ENCODE measurements at places on chromosomes 3 and 15.
A peak's percentile ranks its signal among the peaks of the same experiment; 100 is the strongest.

DNA sequence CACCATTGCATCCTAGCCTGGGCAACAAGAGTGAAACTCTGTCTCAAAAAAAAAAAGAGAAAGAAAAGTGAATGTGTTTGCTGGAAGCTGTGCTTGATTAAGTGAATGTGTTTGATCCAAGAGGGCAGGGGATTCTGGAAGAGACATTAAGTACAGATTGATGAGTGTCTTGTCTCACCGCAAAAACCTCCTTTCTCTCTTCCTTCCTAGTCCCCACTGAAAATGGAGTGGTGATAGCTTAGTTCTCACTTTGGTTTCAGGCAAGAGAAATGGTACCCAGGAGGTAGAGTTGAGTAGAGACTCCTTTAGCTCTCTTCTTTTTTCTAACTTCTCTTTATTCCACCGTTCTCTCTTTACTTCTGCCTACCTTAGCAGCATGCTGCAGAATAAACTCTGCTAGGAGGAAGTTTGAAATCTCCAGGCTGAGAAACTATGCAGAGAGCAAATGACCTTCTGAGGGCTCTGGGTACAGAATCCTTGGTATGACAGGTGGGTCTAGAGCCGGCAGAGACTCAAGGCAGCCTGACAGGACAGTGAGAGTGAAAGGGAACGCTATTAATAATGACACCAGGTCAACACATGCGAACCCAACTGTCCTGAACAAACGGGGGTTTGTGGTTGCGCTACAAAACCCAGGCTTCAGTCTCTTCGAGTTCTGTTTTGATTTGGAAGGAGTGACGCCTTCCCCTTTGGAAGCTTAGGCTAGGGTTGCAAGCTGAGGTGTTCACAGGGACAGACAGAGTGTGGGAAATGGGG lies 74.9 kb downstream of the SMAD3 start:
- no peak for DNase-seq

GRCh38 chr3:100044369-100044768 lies 69.9 kb downstream of the FILIP1L start:
- no peak for DNase-seq

GRCh38 chr3:72887705-72888545 lies at the start of gene GXYLT2:
TSS of gene GXYLT2 (plus strand) at chr3:72888046. CDS start at chr3:72888234, 188 bp downstream.
- no peak for DNase-seq

DNA sequence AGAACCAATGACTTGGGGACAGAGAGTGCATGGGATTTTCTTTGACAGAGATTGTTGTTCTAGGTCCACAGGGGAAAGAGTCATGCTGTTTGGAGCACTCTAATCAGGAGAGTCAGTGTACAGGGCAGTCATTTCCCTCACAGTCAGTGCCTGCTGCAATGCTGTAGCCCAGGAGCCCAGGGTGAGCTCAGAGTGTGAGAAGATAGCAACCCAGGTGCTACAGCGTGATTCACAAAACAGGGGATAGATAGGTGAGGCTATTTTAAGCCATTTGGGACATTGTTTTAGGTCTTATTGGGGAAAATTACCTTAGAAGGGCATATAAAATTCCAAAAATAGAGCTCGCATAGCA lies 37.3 kb downstream of the LNP1 start:
- no peak for DNase-seq

- no peak for DNase-seq
Measured at GRCh38 chr3:1726741-1727140, 371.9 kb upstream of the CNTN4 start.

DNA sequence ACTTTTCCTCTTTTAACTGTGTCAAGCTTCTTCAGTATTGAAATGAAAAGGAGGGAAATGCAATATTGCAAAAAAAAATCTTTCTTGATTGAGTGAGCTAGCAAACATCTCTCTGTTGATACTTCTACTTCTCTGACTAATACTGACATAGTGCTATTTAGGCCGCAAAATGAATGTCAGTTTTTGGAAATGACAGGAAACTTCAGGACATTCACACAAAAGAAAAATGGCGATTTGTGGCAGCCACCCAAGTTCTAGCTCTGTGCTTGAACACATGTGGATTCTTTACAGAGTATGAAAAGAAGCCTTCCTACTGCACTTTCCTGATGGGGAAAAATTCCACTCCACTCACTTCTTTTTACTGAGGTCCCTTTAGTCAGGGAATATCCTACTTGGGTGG lies 486.8 kb upstream of the ALCAM start:
- DNase-seq = no peak

- peak; percentile 94 for DNase-seq
Measured at GRCh38 chr3:47513125-47513929, at the start of gene ELP6. TSS of gene ELP6 (minus strand) at chr3:47513712. CDS start at chr3:47513590, 122 bp downstream.

- DNase-seq = no peak
Measured at GRCh38 chr3:43531835-43532234, 90.0 kb downstream of the ANO10 start.

- DNase-seq = no peak
Measured at GRCh38 chr3:106197532-106198194, 328.9 kb upstream of the CBLB start.

DNA sequence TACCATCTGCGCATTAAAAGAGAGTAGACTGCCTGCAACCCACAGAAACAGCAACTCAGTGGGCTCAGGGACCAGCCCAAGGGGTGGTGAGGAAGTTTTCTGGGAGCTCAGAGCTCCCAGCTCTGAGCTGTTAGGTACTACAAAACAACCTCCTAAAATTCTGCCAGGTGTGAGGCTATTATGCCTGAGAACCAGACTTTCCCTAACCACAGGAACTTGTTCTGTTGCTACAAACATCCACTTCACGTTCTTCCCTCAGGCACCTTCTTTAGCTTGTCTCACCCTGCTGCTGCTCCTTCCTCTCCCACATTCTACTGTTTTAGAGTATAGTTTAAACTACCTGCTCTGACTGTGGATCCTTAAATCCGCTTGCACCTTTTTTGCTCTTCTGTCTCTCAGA lies 399.4 kb downstream of the ROBO1 start:
- no peak for DNase-seq

All from stimulated activated CD8-positive, alpha-beta memory T cell treated with anti-CD3 and anti-CD28 coated beads, Interleukin-4, amount 100 ng/mL, for 1 hour (primary cell).